Thymus (tissue), 14 donors: ENCODE measurements at places on chromosomes 2 and 18. TPM values are rescaled to one million over a fixed set of nuclear protein-coding genes. Genes with fewer than 3 reads are reported as not detected.

GRCh38 chr2:80489717-80490116 is 185.2 kb upstream of the LRRTM1 start:
- DNase-seq, result no peak

Gene TDRD15
- 0.07 TPM for polyA plus RNA-seq

DNA sequence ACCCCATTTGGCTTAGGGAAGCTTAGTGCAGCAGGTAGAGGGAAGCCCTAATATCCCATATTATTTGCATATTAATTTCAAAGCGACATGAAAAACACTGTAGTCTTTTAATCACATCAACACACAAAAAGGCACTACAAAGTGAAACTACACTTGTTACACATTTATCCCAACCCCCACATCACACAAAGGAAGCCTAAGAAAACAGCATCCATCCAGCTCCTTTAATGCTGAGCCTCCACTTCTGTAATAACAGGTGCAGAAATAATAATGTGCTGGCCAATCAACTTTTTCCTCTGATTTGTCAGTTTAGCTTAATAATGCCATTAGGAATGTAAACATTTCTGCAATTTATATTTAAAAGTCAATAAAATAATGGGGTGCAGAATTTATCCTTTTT is 274.0 kb downstream of the TCF4 start:
- no peak for DNase-seq

DNA sequence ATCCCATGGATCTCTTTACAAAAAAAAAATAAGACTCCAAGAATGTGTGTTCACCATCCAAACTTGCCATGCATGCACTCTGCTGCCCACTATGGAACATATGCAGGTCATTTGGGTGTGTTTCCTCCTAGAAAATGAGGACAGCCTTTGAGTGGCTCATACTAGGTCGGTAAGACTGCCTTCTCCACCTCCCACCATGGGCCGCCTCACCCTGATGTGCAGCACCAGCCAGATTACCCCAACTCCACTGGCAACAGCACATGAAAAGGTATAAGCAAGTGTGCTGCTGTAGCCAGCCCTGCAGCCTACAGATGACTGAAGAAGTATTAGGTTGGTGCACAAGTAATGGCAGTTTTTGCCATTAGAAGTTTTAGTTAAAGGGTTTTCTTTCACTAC is 214.2 kb downstream of the ATAD2B start:
- DNase-seq, result no peak

Gene CCNYL1
- polyA plus RNA-seq, result 10.5 TPM

DNA sequence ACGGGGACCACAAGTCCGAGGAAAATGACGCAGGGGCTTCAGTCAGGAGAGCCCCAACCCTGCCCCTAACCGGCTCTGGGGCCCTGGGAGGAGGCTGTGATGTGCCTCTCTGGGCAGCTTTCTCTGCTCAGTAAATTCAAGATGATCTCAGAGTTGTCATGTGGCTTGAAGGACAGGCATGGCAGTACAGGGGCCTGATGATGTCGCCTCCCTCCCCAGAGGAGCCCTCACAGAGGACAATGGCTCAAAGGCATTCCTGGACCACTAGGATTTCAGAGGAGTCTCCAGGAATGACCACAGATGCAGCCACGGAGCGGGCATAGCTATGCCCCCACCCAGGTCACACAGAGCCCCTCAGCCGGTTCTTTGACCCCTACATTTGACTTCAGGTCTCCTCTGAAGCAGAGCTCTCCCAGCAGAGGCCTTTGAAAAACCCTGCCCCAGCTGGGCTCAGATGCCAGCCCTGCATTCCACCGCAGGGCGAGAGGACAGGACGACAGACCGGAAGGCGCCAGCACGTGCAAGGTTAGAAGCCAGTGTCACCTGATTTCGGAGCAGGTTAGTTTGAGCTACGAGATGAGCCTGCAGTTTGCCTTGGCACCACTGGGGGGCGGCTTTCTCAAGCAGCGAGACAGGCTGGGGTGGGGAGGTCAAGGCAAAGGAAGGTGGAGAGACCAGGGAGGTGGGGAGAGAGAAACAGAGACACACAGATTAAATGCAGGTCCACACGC is 39.2 kb downstream of the BIN1 start:
- DNase-seq, result no peak

Gene ASXL3
- 0.11 TPM for polyA plus RNA-seq

GRCh38 chr2:46942891-46943626 is 27.5 kb upstream of the MCFD2 start:
- DNase-seq, result no peak
